ENCODE measurements at places on chromosomes 3 and 15.

GRCh38 chr3:1855841-1856240 is 242.8 kb upstream of the CNTN4 start:
- DNase-seq, result no peak

- DNase-seq, result no peak
These were observed 67.0 kb downstream of the PPCDC start for GRCh38 chr15:75090388-75090734.

GRCh38 chr3:196179380-196180308 is 31.6 kb downstream of the ZDHHC19 start:
- no peak for DNase-seq

DNA sequence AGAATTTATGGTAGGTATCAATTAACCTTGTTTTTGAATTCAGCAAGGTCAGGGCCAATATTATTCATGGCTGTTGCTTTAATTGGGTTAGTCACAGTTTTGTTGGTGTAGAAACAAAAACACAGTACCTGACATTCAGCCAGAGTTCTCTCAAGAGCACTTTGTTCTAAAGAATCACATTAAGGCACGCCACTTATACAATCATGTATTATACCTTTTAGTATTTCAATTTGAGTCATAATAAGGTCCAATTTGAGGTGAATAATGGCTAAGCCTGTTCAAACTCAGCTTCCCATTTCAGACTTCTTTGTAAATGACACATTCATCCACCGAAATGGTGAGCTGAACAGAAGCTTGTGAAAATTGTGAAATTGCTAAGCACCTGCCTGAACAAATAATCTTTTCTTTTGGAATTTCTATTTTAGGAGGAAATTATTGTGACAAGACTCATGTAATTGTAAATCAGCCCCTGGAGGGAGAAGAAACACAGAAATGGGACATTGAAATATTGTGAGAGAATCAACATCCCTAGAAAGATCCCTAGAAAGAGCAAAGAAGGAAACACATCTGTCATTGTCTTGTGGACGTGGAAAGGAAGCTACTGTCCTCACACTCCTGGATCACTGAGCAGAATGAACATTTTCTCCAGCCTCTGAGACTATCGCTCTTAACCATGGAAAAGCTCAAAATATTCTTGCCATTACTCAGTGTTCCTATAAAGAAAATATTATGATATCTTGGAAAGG is 29.3 kb downstream of the RIOX2 start:
- no peak for DNase-seq

DNA sequence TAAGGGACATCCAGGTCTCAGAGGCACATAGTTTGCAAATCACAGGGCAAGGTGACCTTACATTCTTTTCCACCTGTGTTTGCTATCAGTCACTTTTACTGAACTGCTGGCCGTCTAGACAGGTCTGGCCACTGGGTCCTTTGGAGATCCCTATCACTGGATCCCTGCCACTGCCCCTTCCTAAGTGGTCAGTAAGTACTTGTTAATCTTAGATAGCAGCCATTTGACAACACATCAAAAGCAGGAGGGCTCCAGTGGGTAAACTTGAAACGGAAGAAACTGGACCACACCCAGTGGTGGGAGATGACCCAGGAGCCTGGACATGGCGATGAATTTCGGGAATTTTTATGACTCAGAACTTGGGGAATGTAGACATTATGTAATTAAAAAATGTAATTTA is 28.9 kb upstream of the RASGRP1 start:
- no peak for DNase-seq

DNA sequence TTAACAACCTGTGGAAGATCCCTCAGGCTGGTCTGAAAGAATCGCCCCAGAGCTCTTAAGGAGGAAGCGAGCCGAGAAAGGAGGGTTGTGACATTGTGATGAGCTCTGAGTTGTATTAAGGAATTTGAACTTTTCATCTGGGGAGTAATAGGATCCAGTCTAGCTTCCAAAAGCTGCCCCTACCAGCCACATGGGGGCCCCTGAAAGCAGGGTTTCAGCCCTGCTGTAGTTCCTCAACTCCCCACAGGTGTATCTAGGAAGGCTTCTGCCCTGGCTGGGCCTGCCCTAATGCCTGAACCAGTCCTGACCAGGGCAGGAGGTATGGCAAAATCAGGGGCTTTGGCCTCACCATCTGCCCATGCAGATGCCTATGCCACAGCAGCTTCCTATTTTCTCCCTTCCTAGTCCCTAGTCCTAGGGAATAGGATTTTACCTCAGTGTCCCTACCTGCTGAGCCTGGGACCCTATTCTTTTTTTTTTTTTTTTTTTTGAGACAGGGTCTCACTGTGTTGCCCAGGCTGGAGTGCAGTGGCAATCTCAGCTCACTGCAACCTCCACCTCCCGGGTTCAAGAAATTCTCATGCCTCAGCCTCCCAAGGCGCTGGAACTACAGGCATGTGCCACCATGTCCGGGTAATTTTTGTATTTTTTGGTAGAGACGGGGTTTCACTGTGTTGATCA is 5.0 kb upstream of the AP3S2 start:
- DNase-seq, result no peak

GRCh38 chr3:16607718-16608117 is 2.5 kb upstream of the DAZL start:
- DNase-seq, result no peak

Measured in NCI-H1048 (cell line).